ENCODE measurements at places on chromosomes 1 and 21.

DNA sequence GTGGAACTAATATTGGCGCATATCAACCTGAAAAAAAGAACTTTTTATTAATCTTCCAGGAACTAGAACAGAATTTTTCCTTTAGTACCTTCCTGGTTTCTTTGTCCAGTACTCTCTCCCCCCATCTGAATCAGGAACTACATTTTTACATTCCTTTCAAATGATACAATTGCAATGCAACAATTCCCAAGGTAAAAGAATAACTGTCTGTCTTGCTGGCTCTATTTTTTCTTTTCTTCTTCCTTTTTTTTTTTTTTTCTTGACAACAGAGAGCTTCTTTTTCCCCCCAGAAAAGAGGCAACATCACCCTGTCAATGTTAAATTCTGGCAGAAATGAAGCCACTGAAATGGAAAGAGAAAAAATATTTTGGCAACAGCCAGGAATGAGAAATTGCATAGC is 4.5 kb upstream of the CD101 start:
- no peak for DNase-seq

GRCh38 chr1:110176299-110176956 is 26.1 kb downstream of the SLC6A17 start:
- no peak for DNase-seq

DNA sequence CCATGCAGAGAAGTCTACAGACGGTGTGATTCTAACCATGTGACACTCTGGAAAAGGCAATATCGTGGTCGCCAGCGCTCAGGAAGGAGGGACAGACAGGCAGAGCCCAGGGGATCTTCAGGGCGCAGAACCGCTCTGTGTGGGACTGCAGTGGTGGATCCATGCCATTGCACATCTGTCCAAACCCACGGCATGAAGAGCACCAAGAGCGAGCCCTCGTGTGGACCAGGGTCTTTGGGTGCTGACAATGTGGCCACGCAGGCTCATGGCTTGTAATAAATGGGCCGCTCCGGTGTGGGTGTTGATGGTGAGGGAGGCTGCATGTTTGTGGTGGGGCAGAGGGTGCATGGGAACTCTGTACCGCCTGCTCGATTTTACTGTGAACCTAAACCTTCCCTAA is 25.3 kb upstream of the POFUT2 start:
- no peak for DNase-seq

DNA sequence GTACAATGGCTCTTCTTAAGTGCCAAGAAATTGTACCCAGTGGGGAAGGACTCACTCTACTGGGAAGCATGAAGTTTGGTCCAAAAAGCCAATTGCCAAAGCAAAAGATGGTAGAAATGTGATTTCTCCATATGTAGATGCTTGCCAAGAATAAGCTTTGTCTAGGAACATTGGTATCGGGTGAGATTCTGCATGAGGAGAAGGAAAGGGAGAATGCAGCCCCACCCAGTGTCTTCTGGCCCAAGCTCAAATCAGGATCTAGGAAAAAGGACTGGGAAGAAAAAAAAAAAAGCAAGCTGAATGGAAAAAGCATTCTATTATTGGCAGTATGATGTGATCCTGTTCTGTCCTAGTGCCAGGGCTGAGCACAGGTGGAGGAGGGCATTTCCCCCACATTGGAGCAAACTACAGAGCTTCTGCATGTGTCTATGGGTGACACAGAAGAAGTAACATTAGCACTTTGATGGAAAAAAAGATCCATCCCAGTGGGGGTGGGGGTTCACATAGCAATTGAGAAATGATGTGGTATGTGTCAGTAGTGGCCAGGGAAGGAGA is 226.6 kb downstream of the KCNH1 start:
- no peak for DNase-seq

- DNase-seq = no peak
Observed at GRCh38 chr1:202143011-202143767, 1.3 kb downstream of the ARL8A start.

- no peak for DNase-seq
Observed at GRCh38 chr1:223803211-223803610, 42.5 kb downstream of the TP53BP2 start.

DNA sequence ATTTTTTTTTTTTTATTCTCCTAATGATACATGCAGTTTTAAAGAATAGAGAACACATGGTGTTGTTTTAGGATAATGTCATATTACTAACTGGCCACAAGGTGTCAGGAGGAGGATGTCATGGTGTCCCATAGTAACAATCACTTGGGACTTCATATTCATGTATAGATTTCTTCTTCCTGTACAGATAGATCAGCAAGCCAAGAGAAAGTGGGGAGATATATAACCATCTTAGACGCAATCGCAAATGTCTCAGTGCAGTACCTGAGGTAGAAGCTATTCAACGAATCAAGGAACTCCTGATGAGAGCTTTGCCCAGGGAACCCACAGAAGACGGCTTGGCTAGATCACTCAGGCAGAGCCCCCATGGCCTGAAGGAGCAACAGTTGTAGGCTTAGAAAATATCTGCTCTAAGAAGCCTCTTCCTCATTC is 12.3 kb downstream of the OR2T11 start:
- no peak for DNase-seq

- no peak for DNase-seq
Observed at GRCh38 chr1:9018333-9018732, 7.9 kb downstream of the SLC2A7 start.

Data from stimulated activated CD4-positive, alpha-beta T cell treated with anti-CD3 and anti-CD28 coated beads, Interleukin-1b, Interleukin-23, amount 100 ng/mL, for 1 hour (primary cell).